ENCODE measurements at places on chromosomes 11 and 22.

- no peak for DNase-seq
Measured at GRCh38 chr11:46977038-46977813, 40.7 kb downstream of the CSTPP1 start.

- DNase-seq = no peak
Measured at GRCh38 chr11:70810133-70810532, 411.8 kb downstream of the CTTN start.

GRCh38 chr11:111718436-111718835 lies 47.8 kb downstream of the PPP2R1B start:
- no peak for DNase-seq

DNA sequence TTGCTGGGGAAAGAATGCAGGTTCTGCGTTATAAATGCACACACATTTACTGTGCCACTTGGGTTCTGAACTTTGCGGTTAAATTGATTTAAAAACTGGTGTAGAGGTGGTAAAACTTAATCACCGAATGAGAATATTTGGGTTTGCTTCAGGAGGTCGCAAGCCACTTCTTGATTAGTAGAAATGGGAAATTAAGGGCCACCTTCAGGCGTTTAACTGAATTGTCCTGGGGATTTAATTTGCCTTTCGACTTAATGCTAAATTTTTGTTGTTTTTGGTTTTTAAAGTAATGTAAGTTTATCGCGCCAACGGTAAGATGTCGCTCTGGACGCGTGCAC lies 459 bp upstream of the NCR3LG1 start:
- no peak for DNase-seq

GRCh38 chr11:129743112-129743815 lies 72.4 kb upstream of the TMEM45B start:
- no peak for DNase-seq

DNA sequence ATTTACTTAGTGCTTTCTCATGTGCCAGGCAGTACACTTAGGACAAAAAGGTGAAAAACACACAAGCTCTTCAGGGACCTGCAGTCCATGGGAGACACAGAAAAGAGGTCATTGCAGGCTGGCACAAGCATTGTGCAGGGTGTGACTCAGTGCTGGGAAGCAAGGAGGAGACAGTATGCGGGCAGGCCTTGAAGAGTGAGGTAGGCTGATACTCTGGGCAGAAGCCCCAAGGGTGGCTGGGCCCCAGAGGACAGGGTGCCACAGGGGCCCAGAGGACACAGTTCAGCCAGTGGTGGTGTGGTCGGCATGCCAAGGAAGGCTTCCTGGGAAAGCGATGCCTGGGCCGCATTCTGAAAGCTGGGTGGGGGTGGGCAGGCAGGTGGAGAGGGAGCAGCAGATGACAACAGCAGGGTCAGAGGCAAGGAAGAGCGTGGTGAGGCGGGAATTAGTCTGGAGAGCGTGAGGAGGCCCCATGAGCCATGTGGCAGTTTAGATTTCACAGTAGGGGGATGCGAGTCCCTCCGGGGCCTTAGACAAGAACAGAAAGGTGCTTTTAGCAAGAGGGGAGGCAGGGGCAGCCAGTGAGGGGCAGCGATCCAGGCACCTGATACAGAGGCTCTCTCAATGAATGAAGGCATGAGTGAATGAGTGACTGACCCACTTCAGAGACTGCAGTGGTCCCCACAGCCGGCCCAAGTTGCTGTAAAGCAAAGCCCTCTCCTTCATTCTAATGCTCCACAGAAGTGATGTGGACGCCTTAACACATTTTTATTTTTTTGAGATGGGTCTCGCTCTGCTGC lies 6.8 kb downstream of the C11orf24 start:
- no peak for DNase-seq

- DNase-seq = no peak
Measured at GRCh38 chr11:44000731-44001130, 47.0 kb upstream of the ACCSL start.

- DNase-seq = no peak
Measured at GRCh38 chr11:60991457-60991856, 20.0 kb downstream of the CD6 start.

DNA sequence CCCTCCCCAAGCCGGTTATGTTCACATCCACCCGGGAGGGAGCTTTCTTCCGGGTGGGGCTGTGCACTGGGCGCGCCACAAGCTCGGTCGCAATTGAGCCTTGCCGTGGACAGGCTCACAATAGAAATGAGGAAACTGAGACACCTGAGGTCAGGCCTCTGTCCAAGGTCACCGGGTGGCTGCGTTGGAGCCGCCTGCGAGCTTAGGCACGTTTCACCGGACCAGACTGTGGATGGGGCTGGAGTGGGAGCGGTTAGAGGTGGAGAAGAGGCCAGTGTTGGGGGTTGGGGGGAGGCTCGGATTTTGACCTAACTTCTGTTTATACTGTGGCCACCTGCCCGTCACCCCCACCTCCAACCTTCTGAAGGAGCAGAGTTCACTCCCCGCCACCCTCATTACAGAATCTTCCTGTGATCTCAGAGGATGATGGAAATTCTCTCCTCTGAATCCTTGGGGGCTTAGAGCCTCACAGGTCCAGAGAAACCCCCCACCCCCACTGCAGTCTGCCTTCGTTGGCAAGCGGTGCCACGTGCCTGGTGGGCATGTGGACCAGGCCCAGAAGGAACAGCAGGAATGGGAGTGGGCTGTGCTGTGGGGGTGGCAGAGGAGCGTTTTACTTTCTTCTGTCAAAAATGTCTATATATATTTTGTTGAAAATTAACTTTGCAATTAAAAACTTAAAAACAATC lies 631 bp upstream of the NPTXR start:
- DNase-seq = no peak

DNA sequence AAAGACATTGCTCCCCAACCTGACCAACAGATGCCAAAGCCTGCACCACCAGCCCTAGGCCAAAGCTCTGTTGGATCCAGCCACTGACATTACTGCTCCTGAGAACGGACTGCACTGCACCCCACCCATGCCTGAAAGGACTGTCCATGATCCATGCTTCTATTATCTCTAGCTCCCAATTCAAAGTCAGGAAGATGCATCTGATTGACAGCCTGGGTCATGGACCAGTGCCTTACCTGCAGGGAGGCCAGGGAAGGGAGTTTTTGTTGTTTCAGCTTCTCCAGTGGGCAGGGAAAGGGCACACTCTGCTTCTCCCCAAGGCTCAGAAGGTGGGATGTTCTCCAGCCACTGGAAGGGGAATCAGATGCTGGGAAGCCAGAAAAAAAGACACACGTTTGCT lies 4.8 kb upstream of the PRDM11 start:
- no peak for DNase-seq

- DNase-seq = no peak
Measured at GRCh38 chr11:1028616-1029015, 7.9 kb downstream of the MUC6 start.

DNA sequence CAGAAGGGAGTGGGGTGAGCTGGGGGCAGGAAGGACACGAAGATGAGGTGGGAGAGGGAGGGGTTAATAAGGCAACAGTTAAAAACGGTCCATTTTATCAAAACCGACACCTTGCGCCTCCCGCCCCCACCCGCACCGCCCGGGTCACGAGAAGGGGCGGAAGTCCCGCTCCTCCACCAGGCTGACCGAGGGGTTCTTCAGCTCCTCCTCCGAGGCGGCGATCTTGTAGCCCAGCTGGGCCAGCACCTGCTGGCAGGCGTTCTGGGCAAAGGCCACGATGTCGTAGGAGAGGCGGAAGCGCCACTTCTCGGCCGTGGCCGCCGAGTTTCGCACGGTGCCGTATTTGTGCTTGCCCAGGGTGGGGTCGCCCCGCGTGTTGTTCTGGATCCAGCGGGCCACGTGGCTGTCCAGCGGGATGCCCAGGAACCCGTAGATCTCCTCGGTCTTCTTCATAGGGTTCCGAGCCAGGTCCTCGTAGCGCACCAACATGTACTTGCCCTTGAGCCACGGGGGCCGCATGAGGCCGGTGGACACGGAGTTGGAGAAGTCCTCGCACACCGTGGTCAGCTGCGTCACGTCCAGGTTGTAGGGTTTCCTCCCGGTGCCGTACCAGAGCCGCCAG lies 15.8 kb downstream of the CHST1 start:
- DNase-seq = no peak

DNA sequence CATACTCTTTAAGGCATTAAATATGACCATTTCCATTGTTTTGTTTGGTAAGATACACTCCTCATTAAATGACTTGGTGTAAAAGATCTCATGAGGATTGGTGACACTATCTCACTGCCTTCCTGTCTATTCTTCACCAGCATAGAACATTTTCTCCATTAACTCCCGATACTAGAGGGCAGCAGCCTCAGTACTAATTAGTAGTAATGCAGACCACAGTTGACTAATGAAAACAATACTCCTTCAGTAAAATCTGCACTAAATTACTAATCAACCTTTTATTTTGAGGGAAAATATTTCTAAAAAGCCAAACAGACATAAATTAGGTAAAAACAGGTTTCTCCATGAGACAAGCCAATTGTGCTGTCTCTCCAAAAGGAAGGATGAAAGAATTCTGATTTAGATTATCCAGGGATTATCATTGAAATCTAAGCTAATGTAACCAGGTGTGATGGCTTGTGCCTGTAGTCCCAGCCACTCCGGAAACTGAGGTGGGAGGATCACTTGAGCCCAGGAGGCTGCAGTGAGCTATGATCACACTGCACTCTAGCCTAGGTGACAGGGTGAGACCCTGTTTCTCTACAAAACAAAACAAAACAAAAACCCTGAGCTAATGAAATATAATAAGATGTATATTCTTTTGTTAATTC lies 9.4 kb downstream of the PGM2L1 start:
- peak; percentile 42 for DNase-seq

- peak; percentile 69 for DNase-seq
Measured at GRCh38 chr11:113992459-113993110, 17.7 kb downstream of the HTR3A start.

DNA sequence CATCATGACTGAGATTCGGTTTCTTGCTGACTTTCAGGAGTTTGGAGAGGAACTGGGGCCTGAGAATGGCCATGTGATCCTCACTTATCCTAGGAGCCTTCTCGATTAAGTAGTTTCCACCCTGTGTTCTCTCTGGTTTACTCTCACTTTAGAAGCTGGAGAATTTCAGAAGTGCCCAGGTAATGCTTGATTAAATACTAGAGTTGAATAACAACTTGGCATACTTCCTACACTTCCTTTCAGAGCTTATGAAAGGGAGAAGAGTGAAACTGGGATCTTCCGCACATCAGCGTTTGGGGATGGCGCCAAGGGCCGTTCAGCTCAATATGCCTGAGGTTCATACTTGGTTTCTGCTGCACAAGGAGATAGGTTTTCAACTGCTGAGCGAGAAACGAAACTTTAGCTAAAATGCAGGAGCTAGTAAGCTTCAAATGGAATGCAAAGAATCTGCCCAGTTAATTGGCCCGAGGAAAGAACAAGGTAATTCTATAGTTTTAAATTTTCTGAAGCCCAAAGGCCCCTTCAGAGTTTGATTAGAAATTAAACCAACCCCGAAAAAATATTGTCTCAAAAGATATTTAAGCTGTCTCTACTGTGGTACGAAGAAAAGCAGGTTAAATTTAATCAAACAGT lies 823 bp upstream of the MUC15 start:
- DNase-seq = no peak

GRCh38 chr11:64885367-64886286 lies 7.2 kb upstream of the EHD1 start:
- DNase-seq = no peak

GRCh38 chr22:38201711-38202436 lies at the start of gene MAFF:
Gene MAFF (plus strand): TSS chr22:38201994. CDS start chr22:38213854, 11,860 bp downstream.
- DNase-seq = peak; percentile 90

- no peak for DNase-seq
Measured at GRCh38 chr11:73468590-73469161, 92.5 kb downstream of the RELT start.

GRCh38 chr11:693415-693831 lies 1.6 kb downstream of the DEAF1 start:
- no peak for DNase-seq

DNA sequence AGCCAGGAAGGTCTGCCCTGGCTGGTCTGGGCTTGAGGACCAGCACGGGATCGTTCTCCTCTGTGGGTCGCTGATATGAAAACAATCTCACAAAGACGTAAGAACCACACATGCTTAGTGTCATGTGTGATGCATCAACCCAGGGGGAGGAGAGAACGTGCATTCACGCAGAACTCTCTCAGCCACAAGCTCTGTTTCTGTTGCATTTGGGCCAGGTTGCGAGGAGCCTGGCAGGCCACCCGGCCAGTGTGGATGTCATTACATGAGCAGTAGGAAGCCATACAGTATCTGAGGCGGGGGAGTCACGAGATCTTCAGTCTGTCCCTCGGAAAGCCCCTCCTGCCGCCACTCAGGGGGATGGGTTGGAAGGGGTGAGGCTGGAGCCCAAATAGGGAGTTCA lies 53.1 kb upstream of the KCNQ1OT1 start:
- DNase-seq = no peak

DNA sequence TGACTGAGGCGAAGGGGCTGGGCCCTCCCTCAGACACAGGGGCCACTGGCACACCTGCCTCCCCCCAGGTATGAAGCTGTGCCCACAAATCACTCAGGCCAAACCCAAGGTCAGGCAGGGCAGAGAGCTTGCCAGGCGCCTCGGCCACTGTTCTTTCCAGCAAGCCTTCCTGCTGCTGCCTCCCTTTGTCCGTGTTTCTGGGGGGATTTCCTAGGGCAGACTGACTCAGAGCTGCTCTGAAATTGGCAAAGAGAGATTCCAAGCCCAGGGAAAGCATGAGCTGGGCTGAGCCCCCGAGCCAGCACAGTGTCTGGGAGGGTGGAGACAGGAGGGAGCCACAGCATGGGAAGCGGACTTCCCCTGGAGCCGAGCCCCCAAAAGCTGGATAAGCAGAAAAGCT lies 33.2 kb downstream of the PPP2R1B start:
- DNase-seq = no peak

DNA sequence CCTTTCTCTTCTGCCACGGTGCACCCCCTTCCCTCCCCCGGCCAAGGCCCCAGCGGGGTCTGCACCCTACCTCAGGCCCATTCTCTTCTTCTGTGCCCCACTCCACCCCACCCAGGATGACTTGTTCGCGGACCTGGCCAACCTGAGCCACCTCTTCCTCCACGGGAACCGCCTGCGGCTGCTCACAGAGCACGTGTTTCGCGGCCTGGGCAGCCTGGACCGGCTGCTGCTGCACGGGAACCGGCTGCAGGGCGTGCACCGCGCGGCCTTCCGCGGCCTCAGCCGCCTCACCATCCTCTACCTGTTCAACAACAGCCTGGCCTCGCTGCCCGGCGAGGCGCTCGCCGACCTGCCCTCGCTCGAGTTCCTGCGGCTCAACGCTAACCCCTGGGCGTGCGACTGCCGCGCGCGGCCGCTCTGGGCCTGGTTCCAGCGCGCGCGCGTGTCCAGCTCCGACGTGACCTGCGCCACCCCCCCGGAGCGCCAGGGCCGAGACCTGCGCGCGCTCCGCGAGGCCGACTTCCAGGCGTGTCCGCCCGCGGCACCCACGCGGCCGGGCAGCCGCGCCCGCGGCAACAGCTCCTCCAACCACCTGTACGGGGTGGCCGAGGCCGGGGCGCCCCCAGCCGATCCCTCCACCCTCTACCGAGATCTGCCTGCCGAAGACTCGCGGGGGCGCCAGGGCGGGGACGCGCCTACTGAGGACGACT lies 15.9 kb downstream of the RTN4RL2 start:
- peak; percentile 29 for DNase-seq

- DNase-seq = no peak
Measured at GRCh38 chr11:132486060-132486459, 1046.2 kb downstream of the OPCML start.

GRCh38 chr22:38465673-38466490 lies 2.0 kb upstream of the KDELR3 start:
- no peak for DNase-seq
